ENCODE measurements at places on chromosomes 5 and 9. TPM values are rescaled to one million over a fixed set of nuclear protein-coding genes. Genes with fewer than 3 reads are reported as not detected.

The FTMT gene
- total RNA-seq, result not detected

The FAM169A gene
- total RNA-seq, result 6.2 TPM

The TRUB2 gene
- 50.6 TPM for total RNA-seq

The SGTB gene
- total RNA-seq, result 7.3 TPM

The FKBP15 gene
- total RNA-seq, result 16.9 TPM

The LMAN2 gene
- 193 TPM for total RNA-seq

The RAB3C gene
- not detected for total RNA-seq

The ACOT12 gene
- total RNA-seq, result not detected

The TBC1D9B gene
- total RNA-seq, result 56.1 TPM

The NREP gene
- total RNA-seq, result 2.7 TPM

The FBP2 gene
- total RNA-seq, result not detected

The LCN9 gene
- total RNA-seq, result not detected

The LCN15 gene
- total RNA-seq, result not detected

The SLCO6A1 gene
- total RNA-seq, result not detected

The IL3 gene
- not detected for total RNA-seq

The TAF1L gene
- not detected for total RNA-seq

The PHF24 gene
- total RNA-seq, result 0.26 TPM

The PCSK5 gene
- 0.68 TPM for total RNA-seq

The S1PR3 gene
- total RNA-seq, result 32.4 TPM

The STPG3 gene
- total RNA-seq, result not detected

The PCDHGA6 gene
- 0.13 TPM for total RNA-seq

The EXOSC2 gene
- total RNA-seq, result 57.1 TPM

The HAND1 gene
- 0.17 TPM for total RNA-seq

The GADD45G gene
- 0.33 TPM for total RNA-seq

The PLAA gene
- 31.6 TPM for total RNA-seq

The ORM2 gene
- total RNA-seq, result not detected

The TNC gene
- total RNA-seq, result 1.2 TPM

The SLC6A7 gene
- not detected for total RNA-seq

The SNCAIP gene
- total RNA-seq, result 0.05 TPM

The C9orf153 gene
- total RNA-seq, result not detected

The SLC38A9 gene
- total RNA-seq, result 22.2 TPM

The SHOC1 gene
- not detected for total RNA-seq

The BAG1 gene
- total RNA-seq, result 139 TPM

The SLC25A2 gene
- total RNA-seq, result not detected

The SV2C gene
- not detected for total RNA-seq

The ZNF618 gene
- total RNA-seq, result 11.3 TPM

The TMEM171 gene
- total RNA-seq, result 4.8 TPM

The RNF183 gene
- total RNA-seq, result not detected

The PTCD2 gene
- total RNA-seq, result 10.9 TPM

The HTR4 gene
- not detected for total RNA-seq

The SGCD gene
- total RNA-seq, result 3.7 TPM
